Fibroblast of skin of abdomen (primary cell): ENCODE measurements at places on chromosomes 5 and 9.

DNA sequence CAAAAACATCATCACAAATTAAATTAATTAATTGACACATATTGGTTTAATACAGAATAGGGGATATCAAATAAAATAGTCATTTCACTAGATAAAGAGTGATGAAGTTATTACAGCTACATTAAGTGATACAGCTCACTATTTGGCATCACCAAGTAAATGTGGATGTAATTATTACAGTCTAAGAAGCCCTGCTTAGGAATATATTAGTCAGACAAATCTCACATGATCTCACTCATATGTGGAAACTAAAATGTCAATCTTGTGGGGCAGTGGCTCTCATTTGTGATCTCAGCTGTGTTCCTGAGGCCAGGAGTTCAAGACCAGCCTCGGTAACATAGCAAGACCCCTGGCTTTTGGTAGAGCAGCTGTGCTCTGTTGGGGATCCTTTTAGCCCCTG is 233.4 kb upstream of the RGMB start:
- DNase-seq, result peak; percentile 43

- DNase-seq, result no peak
Measured at GRCh38 chr9:17614903-17615302, 36.0 kb downstream of the SH3GL2 start.

- no peak for DNase-seq
Measured at GRCh38 chr9:113538701-113539430, 75.3 kb downstream of the RGS3 start.

DNA sequence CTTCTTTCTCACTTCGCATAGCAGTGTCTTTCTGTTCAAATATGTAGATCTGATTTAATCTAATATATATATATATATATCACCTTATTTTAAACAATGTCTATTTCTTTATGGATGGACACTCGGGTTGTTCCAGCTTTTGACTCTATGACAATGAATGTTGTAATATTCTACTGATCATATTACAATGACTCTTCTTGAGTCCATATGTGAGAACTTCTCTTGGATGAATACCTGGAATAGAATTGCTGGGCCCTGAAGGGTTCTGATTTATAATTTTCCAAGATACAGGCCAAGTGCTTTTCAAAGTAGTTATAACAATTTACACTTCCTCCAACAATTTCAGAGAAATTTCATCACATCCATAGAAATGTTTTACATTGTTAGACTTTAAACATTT is 28.8 kb downstream of the NTRK2 start:
- peak; percentile 12 for DNase-seq

DNA sequence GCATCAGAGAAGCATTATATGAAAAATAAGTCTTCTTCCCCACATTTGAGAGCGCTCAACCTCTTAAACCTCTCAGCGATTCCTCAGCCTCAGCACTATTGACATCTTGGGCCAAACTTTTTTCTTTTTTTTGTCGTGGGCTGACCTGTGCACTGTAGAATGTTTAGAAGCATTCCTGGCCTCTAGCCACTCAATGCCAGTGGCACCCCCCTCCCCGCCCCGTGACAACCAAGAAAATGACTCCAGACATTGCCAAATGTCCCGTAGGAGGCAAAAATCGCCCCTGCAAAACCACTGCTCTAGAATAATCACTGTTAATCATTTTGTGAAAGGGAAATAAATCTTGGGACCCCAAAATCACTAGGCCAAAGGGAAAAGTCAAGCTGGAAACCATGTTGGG is 129.1 kb upstream of the BOD1 start:
- no peak for DNase-seq

DNA sequence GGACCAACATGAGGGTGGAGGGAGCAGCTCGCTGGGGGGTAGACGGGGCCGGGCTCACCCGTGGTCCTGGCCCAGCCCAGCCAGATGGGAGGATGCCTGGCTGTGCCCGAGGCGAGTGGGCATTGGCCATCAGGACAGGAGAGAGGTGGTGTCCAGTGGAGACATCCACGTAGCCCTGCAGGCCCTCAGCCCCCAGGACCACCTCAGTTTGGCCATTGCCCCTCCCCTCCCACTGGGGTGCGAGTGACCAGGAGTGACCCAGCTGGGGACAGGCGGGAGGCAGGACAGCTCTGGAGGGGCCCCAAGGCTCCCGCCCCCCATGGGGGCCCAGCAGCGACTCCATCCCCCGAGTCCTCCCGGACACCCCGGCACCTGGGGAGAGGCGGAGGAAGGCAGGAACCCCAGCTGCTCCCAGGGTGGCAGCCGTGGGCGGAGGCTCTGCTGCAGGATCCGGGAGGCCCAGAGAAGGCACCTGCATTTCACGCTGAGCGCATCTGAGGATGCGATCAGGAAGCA is 8.3 kb downstream of the NOXA1 start:
- DNase-seq, result no peak

GRCh38 chr5:136811086-136811485 is 445.7 kb upstream of the TRPC7 start:
- DNase-seq, result peak; percentile 21

DNA sequence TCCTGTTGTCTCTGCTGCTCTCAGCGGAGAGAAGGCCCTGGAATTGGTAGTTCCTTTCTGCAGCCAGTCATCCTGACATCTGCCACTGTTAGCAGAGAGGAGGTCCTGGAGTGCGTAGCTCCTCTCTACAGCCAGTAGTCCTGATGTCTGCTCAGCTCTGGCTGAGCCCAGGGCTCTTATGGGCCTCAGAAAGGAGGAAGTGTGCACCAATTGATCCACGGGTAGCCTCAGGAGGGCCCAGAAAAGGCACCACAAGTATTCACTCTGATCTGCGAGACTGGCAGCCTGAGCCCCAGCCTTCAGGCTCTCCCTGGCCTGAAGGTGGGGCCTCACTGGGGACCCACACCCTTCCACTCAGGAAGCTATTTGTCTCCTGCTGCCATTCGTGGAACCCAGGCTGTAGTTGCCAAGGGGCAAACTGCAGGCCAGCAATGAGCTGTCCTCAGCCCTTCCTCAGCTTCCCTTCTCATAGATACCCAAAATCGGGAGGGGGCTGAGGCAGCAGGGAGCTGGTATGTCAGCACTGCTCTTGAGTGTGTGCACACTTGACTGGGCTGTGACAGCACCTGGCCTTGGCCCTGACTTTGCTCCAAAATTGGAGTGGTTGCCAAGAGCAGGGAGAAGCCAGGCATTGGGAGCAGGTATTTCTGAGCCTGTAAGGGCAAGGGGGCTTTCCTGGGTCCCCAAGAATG is 1049.5 kb upstream of the ACO1 start:
- DNase-seq, result no peak

DNA sequence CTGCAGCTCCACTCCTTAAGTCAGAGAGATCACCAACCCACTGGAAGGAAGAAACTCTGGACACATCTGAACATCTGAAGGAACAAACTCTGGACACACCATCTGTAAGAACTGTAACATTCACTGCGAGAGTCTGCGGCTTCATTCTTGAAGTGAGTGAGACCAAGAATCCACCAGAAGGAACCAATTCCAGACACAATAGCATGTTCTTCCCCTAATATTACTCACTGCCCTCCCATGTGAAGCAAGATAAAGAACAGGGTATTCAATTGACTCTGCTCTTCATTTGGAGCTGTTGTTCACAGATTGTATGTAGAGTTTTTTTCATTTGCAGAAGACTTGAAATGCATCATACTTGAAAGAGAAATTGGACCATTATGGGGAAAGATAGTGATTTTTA is 10.8 kb downstream of the SAXO1 start:
- DNase-seq, result peak; percentile 6

DNA sequence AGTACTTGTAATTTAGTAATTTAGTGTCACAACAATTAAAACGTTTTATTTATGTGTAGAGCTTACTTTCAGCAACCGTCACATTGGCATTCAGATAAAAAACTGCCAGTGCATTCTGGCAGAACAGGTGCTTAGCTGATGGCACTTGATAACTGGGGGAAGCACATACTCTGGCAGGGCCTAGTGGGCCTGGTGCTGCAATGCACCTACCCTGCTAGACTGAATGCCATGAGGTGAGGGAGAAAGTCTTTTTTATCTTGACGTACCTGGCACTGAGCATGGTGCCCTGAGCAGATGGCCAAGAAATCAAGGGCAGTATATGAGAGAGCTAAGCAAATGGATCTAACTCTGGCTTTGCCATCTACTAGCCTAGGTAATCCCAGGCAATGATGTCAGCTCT is 280.6 kb upstream of the EFNA5 start:
- DNase-seq, result no peak

DNA sequence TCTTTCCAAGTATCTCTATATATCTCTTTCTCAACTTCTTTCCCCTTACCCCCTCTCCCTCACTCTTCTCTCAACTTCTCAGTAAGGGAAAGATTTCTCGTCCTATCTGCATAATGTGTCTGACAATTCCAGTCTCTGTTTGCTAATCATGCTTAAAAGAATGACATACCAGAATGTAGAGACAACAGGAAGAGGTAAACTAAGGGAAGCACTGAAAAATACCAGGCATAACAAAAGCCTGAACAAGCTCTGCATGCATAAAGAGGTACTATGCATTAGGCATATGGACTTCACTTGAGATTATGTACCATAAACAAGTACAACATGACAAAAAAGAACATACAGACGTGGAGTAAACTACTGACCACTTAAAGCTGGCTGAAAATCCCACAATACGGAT is 62.6 kb downstream of the SEMA5A start:
- DNase-seq, result peak; percentile 75

- no peak for DNase-seq
Measured at GRCh38 chr5:65695162-65695755, 26.6 kb downstream of the SGTB start.

GRCh38 chr9:37309136-37309535 is 113.4 kb upstream of the GRHPR start:
- DNase-seq, result no peak

- peak; percentile 80 for DNase-seq
Measured at GRCh38 chr5:122741681-122742080, 33.2 kb upstream of the SNX2 start.

DNA sequence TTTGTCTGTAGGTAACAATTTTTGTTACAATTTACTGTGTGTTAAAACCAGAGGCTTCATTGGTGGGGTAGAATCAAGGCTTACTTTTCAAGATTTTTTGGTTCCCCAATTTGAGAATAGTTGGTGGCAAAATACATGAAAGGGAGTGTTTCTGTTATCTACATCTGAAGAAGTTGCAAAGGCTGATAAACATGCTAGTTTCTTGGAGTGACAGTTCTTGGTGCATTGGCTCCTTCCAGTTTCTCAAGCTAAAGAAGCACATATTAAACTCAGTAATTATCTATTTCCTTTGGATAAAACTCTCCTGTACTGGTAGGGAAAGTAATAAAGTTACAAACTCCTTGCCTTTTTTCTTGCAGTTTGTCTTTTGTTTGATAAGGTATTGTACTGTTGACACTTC is 5.9 kb downstream of the MACIR start:
- DNase-seq, result no peak

DNA sequence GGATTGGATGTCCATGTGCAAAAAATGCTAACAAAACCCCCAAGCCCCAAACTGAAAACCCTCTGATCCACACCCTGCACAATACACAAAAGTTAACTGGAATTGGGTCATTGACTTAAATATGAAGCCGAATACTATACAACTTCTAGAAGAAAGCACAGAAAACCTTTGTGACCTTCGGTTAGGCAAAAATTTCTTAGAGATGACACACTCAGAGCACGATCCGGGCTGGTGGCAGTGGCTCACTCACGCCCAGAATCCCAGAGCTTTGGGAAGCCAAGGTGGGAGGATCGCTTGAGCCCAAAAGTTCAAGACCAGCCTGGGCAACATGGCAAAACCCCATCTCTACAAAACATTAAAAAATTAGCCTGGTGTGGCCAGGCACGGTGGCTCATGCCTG is 1.8 kb upstream of the DIPK1B start:
- DNase-seq, result no peak

DNA sequence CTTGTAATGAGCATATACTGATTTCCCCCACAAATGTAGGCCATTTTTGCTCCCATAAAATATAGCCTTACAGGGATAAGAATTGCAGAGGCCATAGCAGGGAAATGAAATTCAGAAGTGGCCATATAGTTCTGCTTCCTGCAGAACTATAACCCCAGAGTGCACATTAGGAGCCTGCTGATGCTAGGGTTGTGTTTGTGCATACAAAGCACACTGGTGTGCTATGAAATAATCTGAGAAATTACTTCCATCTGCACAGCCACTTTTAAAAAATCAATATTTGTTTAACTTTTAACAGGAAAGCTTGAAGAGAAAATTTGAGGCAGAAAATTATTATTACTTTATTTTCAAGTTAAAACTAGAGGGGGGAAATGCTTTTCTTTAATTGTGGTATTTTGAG is 380.3 kb downstream of the MRPS30 start:
- no peak for DNase-seq

DNA sequence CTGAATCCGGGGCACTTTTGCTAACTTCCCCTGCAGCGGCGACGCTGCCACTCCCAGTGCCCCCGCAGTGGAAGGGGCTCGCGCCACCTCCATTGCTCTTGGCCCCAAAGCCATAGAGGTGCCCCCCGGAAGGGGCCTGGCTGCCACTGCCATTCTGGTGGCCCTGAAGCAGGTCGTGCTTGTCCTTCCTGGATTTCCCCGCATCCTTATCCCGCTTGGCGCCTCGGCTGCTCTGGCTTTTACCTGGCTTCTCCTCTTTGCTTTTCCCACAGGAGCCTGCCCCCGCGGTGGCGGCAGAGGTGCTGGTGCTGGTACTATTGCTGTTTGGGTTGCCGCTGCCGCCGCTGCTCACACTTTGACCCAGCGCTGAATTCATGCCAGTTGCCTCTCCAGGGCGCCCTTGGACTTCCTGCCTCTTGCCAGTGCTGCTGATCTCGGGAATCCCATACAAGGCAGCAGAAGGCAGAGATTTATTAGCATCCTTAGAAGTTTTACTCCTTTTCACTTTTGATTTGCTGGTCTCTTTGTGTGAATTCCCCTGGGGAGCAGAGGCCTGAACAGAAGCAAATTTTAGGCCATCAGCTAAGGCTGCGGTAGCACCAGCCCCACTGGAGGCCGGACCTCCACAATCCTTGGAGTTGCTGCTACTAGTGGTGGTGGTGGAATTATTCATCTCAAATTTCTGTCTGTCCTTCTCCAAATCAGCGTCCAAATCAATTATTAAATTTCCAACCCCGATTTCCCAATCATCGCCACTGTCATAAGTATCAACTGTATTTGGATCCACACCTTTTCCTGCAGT is 2.1 kb downstream of the ZNF608 start:
- no peak for DNase-seq

DNA sequence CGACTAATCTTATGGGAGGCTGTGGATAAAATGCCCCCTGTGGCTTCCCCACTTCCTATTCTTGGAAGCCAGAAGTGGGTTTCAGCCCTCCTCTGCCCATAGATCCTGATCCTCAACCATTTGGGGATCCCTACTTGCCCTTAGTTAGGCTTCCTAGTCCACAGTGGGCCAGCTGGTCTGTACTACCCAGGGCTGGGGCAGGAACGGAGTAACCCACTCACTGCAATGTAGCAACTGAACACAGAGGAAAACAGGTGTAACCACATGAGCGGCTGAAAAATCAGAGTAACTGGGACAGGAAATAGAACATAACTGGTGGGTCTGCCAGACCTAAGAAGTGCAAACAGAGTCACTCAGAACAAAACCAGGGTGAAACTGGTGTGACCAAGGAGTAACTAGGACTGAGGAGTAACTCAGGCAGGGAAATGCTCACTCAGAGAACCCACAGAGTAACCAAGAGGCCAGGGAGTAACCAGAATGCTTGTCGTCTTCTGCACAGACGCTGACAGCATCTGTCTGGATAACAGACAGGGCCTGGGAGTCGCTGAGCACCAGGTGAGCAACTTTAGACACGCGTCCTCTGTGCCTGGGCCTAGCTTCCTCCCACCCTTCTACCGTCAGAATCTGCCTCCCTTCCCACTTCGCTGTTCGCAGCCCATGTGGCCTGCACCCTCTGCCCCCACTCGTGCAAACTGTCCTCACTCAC is 1.0 kb downstream of the AQP3 start:
- DNase-seq, result no peak
